ENCODE measurements at places on chromosomes 2 and 18.

- no peak for DNase-seq
Measured at GRCh38 chr2:30339071-30339470, 107.7 kb downstream of the LBH start.

DNA sequence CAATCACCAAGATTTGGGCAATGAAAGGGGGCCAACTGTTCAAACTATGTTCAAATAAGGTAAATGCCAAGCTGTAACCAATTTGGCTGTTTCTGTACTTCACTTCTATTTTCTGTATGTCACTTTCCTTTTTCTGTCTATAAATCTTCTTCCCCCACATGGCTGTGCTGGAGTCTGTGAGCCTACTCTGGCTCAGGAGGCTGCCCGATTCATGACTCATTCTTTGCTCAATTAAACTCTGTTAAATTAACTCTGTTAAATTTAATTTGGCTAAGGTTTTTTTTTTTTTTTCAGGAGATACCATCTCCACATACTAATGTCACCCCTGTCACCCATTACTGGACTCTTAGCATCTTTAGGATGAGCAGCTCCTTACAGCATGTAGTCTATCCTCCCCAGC is 178.8 kb upstream of the TWIST2 start:
- DNase-seq = no peak

GRCh38 chr2:215466097-215466909 is 30.4 kb upstream of the FN1 start:
- no peak for DNase-seq

GRCh38 chr2:73983322-73984202 is 1.1 kb upstream of the TET3 start:
- DNase-seq = no peak

GRCh38 chr2:73736378-73736777 is 767 bp downstream of the TPRKB start:
- DNase-seq = no peak

GRCh38 chr2:10608273-10608672 is 81.5 kb downstream of the NOL10 start:
- no peak for DNase-seq

- DNase-seq = peak; percentile 5
Measured at GRCh38 chr2:58925676-58926081, 684.6 kb upstream of the FANCL start.

GRCh38 chr2:239407112-239407511 is 6.3 kb upstream of the HDAC4 start:
- no peak for DNase-seq

GRCh38 chr2:241155936-241156335 is 5.7 kb downstream of the PPP1R7 start:
- no peak for DNase-seq

DNA sequence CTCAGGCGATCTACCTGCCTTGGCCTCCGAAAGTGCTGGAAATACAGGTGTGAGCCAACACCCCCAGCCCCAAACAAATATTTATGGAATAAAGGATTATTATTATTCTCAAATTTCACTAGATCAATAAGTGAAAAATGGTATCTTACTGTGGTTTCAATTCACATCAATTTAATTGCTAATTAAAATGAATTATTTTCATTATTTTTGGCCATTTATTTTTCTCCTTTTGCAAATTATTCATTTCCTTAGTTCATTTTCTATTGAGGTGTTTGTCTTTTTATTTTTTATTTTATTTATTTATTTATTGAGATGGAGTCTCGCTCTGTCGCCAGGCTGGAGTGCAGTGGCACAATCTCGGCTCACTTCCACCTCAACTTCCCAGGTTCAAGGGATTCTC is 11.9 kb upstream of the HS6ST1 start:
- no peak for DNase-seq

DNA sequence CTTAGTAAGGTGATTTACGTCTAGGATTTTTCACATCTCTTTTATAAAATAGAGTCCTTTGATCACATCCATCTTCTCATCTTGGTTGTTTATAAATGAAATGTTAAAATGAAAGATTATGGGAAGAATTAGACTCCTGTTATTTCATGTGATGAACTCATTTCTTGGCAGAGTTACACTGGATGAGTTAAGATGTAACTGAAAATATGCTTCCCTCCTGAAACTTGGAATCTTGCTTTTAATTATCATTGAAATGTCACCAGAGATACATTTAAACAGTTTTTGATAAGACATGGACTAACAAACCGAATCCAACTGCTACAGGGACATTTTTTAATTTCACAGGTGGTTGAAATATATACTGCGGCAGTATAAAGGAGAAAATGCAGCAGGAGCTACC is 274.0 kb downstream of the DLGAP1 start:
- no peak for DNase-seq

GRCh38 chr2:65057391-65058052 is 1.3 kb downstream of the CEP68 start:
- DNase-seq = no peak

- DNase-seq = no peak
Measured at GRCh38 chr2:102297891-102298290, 13.5 kb upstream of the IL1RL1 start.

DNA sequence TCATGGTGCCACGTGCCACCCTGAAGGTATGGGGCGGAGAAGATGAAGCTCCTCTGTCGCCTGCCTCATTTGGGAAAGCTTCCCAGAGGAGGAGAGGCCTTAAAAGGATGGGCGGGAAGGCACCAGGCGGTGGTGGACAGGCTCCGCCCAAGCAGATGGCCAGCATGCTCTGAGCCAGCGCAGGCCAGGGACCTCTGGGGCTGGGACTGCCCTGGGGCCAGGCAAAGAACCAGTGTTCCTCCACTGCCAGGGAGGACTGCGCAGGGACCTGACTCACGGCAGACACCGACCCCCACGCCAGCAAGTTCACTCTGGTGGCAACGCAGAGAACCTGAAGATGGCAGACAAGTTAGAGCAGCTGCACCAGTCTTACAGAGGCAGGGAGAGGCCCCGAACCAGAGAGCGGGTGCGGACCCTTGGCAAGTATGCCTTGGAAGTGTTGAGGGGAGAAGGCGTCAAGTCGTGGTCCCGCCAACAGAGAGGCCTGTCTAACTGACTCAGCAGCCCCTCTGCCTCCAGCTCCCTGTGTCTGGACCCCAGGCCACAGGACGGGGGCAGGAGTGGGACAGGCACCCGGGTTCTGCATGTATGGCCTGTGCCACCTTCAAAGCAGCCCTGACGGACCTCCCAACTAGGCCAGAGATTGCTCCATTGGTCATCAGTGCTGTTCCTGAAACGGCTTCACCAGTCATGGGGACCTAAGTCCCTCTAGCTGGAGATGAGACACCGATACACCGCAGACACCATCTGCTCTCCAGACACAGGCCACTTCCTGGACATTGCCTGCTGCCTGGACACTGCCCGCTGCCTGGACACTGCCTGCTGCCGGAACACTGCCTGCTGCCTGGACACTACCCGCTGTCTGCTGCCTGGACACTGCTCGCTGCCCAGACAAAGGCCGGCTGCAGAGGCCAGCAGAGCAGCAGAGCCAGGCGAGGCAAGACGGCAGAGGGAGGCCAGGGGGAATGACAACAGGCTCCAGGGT is 124.7 kb downstream of the HDAC4 start:
- peak; percentile 30 for DNase-seq

DNA sequence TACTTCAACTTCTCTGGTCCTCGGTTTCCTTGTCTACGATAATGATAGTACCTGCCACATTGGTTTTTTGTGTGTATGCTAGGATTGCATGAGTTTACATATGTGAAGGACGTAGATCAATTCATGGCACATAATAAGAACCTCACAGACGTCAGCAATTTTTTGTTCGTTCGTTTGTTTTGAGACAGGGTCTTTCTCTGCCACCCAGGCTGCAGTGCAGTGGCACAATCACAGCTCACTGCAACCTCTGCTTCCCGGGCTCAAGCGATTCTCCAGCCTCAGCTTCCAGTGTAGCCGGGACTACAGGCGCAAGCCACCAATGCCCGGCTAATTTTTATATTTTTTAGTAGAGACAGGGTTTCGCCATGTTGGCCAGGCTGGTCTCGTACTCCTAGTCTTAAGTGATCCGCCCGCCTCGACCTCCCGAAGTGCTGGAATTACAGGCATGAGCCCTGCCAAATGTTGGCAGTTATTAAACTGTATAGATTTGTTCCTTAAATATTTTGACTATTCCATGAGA is 756 bp upstream of the SLC35F5 start:
- DNase-seq = no peak

- DNase-seq = no peak
Measured at GRCh38 chr2:9774266-9774665, 69.0 kb upstream of the TAF1B start.

DNA sequence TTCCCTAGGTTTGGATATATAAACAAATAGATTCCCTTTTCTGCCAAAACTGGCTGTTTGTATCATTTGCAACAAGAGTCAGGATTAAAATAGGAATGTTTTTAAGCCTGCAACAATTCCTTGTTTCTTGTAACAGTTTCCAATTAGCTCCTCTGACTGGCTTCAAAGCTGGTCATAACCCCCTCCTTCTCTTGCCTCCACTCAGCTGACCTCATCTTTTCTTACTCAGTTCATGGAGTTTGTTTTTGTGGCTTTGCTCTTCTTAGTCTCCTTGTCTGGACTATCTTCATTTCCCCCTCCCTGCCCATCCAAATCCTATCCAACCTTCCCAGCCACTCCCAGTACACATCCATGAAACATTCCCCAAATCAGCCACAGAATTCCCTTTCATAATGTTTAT is 14.3 kb upstream of the RAPH1 start:
- DNase-seq = no peak

- DNase-seq = no peak
Measured at GRCh38 chr2:98308532-98308931, 37.7 kb upstream of the CNGA3 start.

DNA sequence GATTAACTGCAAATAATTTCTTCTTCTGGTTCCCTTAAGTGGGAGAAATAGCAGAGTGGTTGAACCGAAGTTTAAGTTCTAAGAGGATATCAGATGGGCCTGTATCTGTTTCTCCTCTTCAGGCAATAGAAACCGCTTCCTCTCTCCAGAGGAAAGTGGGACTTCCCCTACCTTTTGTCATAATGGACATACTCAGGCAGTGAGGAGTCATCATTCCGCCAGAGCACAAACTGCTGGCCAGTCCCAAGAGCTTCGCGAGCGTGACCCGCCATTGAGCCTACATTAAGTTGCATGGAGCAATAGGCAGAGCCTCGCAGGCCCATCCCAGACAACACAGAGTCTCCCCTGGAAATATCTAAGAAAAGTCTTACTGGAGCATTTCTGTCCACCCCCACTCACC is 158.9 kb downstream of the LDLRAD4 start:
- DNase-seq = no peak

- no peak for DNase-seq
Measured at GRCh38 chr2:39558906-39559305, 106.8 kb upstream of the TMEM178A start.

Data from nucleus accumbens (tissue), 56 donors.